ENCODE measurements at places on chromosomes 5 and 9. TPM values are rescaled to one million over a fixed set of nuclear protein-coding genes. Genes with fewer than 3 reads are reported as not detected.

The NR2F1 gene
- total RNA-seq, result 55.4 TPM

The TGFBI gene
- total RNA-seq, result 125 TPM

DNA sequence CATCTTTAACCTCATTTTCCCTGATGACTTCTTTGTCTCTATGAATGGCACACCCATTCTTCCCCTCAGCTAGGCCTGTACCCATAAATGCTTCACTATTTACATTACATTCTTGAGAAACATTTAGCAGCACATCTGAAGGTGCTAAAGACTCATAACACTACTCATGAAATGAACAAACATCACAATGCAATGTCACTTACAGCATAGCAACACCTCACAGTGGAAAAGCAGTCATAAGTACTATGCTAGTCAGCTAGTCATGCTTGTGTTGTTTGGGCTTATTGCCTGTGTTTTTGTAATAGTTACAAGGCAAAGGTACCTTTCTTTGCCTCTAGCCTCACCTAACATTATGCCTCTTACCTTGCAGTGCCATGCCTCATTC lies 228.9 kb downstream of the KIAA0825 start:
- DNase-seq, result no peak

- no peak for DNase-seq
Observed at GRCh38 chr5:116502616-116503015, 72.0 kb downstream of the SEMA6A start.

DNA sequence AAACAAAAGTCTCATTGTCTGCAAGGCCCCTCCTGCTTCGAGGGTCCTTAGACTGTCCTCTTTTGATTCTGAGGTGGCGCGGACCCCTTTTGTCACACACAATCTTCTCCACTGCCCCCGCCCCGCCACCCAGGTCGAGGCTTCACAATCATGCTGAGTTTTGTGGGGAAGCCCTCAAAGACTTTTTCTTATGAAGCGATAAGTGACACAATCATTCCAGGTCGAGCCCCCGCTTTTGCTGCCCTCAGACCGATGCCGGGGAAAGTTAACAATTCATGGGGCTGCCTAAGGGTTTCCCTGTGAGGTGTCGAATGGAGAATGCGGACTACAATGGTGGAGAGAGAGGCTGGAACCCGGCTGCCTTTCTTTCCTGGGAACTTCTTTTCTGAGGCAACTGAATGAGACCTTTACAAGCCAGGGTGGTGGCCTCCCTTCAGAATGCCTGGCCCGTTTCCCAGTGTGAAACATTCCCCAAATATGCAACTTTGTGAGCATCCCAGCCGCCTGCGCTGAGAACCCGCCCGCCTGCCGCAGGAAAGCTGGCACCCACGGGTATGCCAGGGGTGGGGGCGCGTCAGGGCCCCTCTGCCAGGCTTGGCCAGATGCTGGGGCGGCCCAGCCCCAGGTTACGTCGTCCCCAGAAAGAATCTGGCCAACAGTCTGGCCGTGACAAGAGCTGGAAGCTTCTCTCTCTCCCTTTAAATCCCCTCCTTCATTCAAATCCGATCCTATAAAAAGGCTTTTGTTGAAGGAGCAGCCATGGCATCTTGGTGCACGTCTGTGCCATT lies 71.9 kb downstream of the MAP1B start:
- DNase-seq, result no peak

GRCh38 chr9:74760031-74760700 lies 127.6 kb downstream of the TRPM6 start:
- no peak for DNase-seq

DNA sequence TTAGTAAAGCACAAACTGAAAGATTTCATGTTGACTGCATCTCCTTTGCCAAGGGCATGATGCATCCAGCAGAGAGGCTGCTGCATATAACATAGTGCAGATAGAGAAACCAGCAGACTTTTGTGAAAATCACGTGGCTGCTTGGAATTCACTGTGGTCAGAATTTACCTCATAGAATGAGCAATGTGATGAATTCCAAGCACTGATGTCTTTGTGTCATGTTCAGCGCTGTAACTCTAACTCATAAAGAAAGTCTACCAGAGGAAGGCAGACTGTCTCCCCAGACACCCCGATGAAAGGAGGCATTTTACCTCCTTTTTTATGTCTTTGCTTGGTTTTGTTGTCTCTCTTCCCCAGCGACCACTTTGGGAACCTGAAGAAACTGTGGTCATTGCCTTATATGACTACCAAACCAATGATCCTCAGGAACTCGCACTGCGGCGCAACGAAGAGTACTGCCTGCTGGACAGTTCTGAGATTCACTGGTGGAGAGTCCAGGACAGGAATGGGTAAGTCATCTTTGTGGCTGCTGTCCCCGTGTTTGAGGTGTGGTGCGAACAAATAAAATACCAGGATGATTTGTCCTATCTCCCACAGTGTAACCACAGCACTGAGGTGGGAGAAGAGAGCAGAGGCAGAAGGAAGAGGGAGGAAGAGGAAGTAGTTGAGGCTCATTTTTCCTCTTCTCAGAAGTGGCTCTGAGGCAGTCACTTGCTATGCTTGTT lies 42.0 kb downstream of the ITK start:
- no peak for DNase-seq

GRCh38 chr9:126144603-126145456 lies 181.8 kb upstream of the MVB12B start:
- no peak for DNase-seq

GRCh38 chr5:13814301-13814700 lies 130.2 kb downstream of the DNAH5 start:
- DNase-seq, result no peak

DNA sequence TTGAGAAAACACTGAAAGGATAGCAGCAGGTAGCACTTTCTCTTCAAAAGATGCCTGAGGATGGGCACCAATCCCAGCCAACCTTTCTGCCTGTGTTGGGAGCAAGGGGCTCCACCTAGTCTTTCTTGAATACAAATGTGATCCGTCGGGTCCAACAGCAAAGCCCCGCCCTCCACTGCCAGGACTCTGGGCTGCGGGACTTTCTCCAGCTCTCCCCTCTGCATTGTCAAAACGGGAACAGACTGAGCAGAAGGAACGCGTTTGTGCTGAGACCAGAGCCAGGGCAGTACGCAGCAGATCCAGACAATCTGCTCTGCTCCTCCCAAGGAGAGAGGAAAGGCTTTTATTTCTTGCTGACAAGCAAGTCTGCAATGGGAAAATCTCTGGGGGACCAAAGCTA lies 139.7 kb downstream of the SEC61B start:
- DNase-seq, result no peak

DNA sequence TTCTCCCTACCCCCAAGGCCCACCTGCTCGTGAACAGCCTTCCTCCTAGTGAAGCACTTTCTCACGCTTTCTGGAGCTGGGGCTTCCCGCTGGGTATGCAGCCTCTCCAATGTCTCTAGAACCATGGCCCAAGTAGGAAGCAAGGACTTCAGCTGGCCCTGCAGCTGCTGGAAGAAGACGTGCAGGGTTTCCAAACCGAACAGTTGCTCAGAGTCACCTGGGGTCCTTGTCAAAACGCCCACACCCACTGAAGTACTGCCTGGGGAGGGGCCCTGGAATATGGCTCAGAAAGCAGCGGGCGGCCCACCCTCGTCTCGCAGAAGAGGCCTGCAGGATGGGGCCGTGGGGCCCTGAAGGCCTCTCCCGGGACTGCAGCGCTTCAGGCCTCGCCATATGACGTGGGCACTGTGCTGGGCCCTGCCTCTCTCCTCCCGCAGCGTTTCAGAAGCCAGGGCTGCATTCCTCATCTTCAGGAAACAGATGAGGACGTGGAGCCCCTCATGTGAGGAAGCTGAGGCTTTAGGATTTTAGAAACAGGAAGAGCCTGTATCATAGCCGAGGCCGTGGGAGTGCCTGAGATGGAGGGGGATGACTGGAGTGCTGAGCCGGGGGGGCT lies 116.0 kb upstream of the LMX1B start:
- DNase-seq, result no peak

- no peak for DNase-seq
Observed at GRCh38 chr9:9079473-9079872, 1279.9 kb upstream of the DMAC1 start.

GRCh38 chr9:83155733-83156132 lies 92.8 kb upstream of the RASEF start:
- DNase-seq, result no peak

DNA sequence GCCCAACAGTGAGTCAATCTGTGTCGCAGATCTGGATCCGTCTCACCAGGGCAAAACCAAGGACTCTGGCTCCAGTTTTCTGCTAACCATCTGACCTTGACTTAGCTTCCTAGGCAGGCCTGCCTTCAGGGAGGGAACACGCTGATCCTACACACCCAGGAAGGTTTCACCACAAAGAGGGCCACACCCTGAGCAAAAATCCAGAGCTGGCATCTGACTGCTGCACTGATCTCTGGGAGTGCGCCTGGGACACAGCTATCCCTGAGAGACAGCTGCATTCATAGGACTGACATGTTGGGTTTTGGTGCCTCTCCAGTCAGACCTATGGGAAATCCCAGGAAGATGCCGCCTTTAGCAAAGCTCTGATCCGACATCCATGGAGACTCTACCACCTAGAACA lies 47.5 kb downstream of the CDK5RAP2 start:
- no peak for DNase-seq

GRCh38 chr5:17277907-17278306 lies 60.5 kb downstream of the BASP1 start:
- DNase-seq, result no peak

DNA sequence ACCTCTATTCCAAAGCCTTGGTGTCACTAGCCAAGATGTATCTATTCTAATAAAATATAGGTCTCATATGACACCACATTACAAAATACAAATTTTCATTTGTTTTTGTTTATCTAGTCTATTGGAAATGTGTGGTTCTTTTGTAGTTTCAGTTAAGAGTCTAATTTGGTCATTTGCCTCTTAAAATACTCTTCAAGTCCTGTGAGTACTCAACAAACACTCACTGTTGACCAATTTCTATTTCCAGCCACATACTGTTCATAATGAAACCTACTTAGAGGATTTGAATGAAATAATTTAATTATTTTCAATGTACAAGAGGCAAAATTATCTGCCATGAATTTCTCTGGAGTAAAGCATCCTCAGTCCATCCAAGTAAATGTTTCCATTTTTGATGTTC lies 40.6 kb downstream of the SLC1A3 start:
- DNase-seq, result no peak

GRCh38 chr5:127583866-127584265 lies 65.0 kb upstream of the CTXN3 start:
- no peak for DNase-seq

Data from glomerular endothelial cell (primary cell).